ENCODE measurements at places on chromosomes 2 and 18.

DNA sequence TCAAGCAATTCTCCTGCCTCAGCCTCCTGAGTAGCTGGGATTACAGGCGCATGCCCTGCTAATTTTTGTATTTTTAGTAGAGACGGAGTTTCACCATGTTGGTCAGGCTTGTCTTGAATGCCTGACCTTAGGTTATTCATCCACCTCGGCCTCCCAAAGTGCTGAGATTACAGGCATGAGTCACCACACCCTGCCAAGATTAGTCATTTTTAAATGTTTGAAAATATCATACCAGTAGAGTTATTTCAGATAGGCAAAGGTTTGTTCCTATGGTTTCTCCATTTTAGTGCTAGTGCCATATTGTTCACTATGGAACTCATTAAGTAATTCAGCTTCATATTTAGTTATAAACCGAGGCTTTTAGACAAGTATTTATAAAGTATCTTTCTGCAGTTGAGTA lies 52.3 kb downstream of the HIBCH start:
- no peak for DNase-seq

GRCh38 chr2:139805441-139805840 lies 1025.3 kb upstream of the NXPH2 start:
- DNase-seq = peak; percentile 96

GRCh38 chr2:130341562-130342019 lies 1.1 kb upstream of the IMP4 start:
- peak; percentile 42 for DNase-seq

- no peak for DNase-seq
Measured at GRCh38 chr2:37337620-37338280, 6.7 kb upstream of the QPCT start.

DNA sequence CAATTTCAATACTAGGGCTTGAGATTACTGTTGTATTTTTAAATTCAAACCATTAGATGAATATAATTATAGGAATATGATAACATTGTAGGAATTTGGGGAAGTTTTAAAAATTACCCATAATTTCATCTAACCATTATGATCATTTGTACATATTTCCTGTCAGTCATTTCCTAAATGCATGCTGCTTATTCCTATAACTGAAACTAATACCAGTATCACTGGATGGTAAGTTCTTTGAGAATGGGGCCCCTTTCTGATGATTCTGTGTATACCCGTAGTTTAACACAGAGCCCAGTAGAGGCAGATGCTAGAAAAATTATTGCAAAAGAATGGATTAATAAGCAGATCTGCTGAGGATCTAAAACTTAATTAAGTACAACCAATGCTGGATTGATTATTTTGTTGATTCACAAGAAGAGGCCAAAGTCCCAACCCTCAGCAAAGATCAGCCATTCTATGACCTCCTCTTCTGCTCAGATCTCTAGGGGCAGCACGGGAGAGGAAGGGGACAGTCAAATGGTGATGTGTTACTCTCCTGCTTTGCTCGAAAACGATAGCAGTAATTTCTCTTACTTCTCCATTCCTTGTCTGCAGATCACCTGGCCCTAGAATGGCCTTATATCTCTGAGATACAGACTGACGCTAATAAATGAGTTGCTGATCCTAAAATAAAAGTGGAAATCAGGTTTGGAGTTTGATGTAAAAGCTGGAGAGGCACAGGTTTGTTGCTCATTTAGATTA lies 69.5 kb upstream of the PELI1 start:
- no peak for DNase-seq
